ENCODE measurements at places on chromosomes 7 and 10.

GRCh38 chr10:29828440-29828894 is 193.7 kb upstream of the SVIL start:
- DNase-seq: no peak

GRCh38 chr7:130988443-130988842 is 254.4 kb upstream of the KLF14 start:
- DNase-seq: peak; percentile 35

- DNase-seq: no peak
These were observed 26.8 kb upstream of the CASD1 start for GRCh38 chr7:94482796-94483195.

DNA sequence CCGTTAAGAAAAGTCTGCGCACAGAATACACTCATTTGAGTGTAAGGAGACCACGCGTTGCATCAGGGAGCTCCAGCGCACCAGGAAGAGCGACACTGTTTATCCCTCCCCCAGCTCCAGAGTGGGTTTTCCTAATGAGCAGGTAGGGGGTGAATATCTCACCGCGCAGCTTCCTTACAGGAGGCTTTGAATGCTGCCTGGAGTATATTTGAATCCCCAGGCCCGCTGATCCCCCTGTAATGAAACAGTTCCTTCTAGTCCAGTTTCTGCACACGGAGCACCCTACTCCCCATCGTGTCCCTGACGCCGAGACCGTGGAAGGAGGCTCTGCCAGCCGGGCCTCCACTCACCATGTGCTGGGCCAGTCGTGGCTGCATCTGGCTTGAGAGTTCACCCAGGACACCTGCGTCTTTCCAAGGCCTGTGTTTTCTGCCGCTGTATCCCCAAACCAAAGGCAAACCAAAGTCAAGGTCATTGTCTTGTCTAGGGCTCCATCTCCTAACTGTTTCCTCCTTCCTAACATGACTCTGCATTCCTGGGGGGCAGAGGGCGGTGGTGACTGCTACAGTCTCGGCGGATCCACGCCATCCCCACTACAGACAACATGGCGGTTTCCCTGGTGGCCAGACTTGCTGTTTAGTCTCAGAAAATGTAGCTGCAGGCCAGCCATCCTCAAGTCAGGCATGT is 167.8 kb downstream of the USP6NL start:
- no peak for DNase-seq

GRCh38 chr7:157587805-157588560 is 251.2 kb downstream of the DNAJB6 start:
- DNase-seq: no peak

GRCh38 chr7:49706106-49706505 is 67.3 kb upstream of the VWC2 start:
- no peak for DNase-seq

GRCh38 chr7:1990001-1990670 is 242.6 kb downstream of the MAD1L1 start:
- DNase-seq: no peak

DNA sequence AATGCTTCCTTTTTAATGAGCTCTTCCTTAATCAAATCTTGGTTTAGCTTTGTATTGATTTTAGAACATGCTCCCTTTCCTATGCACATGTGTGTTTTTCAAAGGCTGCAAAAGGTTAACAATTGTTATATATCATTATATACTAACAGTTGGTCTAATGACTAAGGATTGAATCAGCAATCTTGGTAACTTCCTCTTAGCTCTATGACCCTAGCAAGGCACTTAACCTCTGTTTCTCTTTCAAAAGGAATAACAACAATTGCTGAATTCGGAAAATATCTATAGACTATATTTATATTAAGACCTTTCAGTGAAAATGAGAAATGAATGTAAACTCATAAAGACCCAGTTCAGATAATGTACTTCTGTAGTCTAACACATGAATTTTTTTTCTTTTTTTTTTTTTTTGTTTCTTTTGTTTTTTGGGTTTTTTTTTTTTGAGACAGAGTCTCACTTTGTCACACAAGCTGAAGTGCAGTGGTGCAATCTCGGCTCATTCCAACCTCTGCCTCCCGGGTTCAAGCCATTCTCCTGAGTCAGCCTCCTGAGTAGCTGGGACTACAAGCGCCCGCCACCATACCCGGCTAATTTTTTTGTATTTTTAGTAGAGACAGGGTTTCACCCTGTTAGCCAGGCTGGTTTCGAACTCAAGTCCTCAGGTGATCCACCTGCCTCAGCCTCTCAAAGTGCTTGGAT is 48.8 kb downstream of the HOXA1 start:
- DNase-seq: no peak

DNA sequence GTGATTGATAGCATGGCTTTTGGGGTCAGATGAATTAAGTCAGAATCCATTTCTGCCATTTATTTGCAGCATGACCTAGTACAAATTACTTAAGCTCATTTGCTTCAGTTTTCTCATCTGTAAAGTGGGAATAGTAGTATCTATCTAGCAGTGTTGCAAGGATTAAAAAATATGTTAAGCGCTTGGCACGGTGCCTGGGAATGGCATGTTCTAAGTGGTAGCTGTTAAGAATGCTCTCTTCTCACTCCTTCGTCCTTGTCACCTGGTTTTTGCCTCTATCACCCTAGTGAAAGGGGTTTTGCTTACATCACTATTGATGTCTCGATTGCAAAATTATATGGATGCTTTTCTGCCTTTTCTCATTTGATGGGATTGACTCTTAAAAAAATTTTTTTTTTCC is 7.4 kb downstream of the TMEM248 start:
- DNase-seq: no peak

DNA sequence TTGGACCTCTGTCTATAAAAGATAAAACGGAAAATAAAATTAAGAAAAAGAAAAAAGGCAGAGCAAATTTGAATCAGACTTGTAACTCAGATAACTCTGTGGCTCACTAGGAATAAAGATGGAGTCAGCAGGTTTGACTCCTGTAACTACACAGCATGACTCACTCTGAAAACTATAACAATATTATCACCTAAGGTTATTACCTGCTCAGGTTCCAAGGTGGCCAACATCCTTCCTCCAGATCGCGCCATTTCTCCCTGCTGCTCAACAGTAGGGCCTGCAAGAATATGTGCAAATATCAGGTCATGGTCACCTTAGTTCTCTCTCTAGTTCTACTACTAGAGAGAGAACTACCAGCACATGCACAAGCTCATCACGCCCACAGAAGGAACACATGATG is 30.0 kb downstream of the ALDH18A1 start:
- no peak for DNase-seq

DNA sequence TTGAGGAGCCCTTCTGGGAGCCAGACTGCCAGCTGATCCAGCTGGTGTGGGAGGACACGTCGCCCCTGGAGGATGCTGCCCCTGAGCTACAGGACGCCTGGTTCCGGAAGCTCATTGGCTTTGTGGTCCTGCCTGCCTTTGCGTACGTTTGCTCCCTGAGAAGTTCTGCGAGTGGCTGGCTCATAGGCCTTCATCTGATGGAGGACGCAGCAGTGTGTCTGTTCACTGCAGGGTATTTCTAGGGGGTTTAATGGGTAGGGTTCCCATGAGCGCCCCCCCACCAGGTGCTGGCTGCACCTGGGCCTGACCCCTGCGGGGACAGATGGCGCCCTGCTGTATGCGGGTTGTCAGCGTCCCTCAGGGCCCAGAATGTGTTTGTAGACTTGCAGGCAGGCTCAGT is 5.0 kb downstream of the PAOX start:
- DNase-seq: no peak

- DNase-seq: no peak
These were observed 1.1 kb upstream of the GSTO2 start for GRCh38 chr10:104267721-104268404.

DNA sequence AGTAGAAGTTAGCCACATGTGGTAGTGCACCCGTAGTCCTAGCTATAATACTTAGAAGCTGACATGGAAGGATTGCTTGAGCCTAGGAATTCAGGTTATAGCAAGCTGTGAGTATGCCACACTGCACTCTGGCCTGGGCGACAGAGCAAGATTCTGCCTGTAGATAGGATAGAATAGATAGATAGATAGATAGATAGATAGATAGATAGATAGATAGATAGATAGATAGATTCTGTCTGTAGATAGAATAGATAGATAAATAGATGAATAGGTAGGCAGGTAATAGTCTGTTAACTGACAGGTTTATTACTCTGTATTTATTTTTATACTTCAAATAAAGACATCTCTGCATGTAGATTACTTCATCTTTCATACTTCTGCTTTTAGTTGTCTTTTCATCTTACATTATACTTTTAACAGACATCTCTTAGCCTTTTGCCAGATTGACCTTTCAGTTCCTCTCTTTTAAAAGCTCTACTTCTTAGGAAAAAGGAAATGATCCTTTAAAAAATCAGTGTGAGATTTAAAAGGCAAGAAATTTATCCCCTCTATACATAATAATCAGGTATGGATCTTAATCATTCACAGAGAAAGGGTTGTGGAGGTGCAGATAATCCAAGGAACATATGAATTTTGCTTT is 31.8 kb downstream of the CCAR1 start:
- no peak for DNase-seq

DNA sequence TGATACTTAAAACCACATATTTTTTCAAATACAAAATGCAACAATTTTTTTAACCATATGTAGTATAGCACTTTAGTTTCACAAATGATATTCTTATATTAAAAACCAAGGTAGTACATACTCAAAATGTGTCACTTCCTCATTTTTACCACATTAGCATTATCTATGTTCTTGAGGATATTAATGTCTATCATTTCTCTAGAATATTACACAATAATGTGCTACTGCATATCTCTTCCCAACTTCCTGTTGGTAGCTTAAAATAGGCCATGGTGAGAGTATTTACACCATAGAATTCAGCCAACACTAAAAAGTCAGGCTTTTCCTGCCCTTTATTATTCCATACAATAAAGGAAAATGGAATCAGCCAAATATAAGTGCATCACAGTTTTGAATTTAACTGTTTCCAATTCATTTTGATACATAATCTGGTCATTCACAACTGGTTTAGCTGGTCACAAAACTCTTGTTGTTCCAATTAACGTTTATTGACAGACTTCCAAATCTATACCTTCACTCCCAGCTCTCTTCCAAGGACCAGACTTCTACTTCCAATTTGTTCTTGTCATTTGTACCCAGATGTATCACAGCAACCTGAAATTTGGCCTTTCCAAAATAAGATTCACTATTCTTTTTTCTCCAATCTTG is 20.0 kb upstream of the LRRC17 start:
- DNase-seq: no peak

DNA sequence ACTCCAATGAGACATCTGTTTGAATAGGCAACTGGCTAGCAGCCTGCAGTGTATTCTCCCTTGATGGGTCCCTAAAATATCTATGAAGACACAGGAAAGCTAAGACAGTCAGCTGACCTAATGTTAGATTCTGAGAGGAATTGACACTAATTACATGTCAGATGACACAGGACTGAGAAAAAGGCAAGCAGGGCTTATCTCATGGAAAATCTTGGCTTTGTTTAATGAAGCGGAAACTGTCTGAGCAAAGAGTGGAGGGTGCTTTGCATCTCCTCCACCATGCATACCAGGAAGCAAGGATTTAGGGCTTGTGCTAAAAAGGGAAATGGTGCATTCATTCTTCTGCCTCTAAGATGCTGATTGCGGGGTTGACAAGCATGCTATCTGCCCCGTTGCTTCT is 135.5 kb upstream of the GLI3 start:
- no peak for DNase-seq

GRCh38 chr7:1458683-1459511 is at the start of gene MICALL2:
TSS of gene MICALL2 (minus strand) at chr7:1459470. CDS start at chr7:1459326, 144 bp downstream.
- no peak for DNase-seq

GRCh38 chr7:95478272-95479037 is 7.3 kb upstream of the ASB4 start:
- DNase-seq: no peak

DNA sequence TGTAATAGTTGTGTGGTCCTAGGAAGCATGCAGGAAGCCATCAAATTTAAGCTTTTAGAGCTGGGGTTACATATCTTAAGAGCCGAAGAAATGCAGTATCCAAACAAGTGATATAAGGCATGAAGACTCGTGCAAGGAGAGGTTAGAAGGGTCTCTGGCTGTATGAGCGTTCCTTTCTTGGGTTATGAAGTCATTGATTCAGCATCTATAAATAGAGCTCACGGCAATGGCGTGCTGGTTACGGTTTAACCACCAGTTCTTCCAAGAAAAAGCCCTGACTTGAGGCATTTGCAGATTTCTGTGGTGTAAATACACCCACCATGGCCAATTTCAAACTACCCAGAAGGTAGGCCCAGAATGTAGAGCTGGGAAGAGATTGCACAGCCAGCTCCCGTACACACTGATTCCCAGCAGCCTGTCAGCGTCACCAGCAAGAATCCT is 72.0 kb upstream of the KAT6B start:
- no peak for DNase-seq

GRCh38 chr7:38211940-38212339 is 33.9 kb downstream of the STARD3NL start:
- DNase-seq: no peak

All from T follicular helper cell (primary cell).